ENCODE measurements at places on chromosomes 4 and X. TPM values are rescaled to one million over a fixed set of nuclear protein-coding genes. Genes with fewer than 3 reads are reported as not detected.

Gene NAP1L5
- 1.4 TPM for total RNA-seq

- no peak for DNase-seq
These were observed 33.7 kb downstream of the IDS start for GRCh38 chrX:149471397-149471796.

DNA sequence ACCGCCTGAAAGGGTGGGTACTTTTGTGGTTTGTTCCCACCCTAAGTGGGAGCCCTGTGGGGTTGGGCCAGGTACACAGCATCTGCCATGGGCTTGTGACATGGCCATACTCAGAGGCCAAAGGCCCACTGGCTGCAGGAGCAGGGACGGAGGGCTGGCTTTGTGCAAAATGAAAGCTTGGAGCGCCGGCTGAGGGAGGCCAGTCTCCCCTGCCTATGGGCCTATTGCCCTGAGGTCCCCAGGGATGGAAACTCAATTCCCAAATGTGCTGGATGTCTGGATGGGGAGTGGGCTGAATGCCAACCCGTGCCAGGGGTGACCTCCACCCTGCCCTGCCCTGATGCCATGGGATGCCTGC is 10.8 kb downstream of the ADRA2C start:
- DNase-seq: no peak

Gene CCDC120
- total RNA-seq: 0.49 TPM

- no peak for DNase-seq
These were observed 11.1 kb downstream of the DRP2 start for GRCh38 chrX:101230636-101231035.

DNA sequence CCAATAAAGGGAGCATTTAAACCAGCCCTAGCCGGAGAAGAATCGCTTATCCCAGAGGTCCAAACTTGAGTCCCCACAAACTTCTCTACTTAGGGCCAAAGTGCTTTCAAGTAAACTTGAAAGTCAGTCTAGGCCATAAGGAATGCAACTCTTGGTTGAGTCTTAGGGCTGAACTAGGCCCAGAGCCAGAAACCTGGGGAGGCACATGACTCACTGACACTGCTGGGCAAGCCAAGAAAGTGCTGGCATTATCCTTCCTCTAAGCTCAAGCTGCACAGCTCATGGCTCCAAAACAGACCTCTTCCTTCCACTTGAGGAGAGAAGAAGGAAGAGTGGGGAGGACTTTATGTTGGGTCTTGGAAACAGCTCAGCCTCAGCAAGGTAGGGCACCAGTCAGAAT is 1257.3 kb upstream of the DIAPH2 start:
- DNase-seq: no peak
